ENCODE measurements at places on chromosomes 5 and 9.

- DNase-seq, result no peak
Measured at GRCh38 chr9:135554718-135555117, 6.8 kb upstream of the PAEP start.

DNA sequence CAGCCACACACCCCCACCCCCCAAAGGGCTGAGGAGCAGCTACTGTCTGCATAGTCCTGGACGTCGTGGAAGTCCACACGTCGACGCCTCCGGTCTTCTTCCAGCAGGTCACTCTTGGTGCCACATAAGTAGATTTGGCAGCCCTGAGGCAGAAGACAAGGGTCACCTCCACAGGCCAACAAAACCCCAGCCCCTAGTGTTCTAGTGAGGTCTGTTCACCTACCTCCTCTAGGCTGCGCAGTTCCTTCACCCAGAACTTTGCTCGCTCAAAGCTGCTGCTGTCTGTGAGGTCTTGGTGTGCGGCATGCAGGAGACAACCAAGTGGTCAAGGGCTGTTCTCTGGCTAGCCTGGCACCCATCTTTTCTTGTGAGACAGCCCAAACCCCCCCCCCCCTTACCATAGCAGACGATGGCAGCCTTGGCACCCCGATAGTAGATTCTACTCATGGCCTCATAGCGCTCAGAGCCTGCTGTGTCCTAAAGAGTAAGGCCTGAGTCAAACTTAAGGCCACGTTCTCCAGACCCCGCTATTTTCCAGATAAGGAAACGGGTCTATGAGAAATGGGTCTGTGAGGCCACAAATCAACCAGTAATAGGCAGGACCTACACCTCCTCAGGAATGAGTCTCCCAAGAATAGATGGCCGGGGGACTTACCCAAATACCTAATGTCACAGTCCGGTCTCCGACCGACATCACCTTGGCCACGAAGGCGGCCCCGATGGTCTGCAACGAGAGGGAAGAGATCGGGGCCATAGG is 987 bp downstream of the RAB24 start:
- DNase-seq, result no peak

GRCh38 chr9:123359106-123359505 is 3.1 kb downstream of the CRB2 start:
- DNase-seq, result no peak

- DNase-seq, result no peak
Measured at GRCh38 chr5:165393839-165394238, 1888.4 kb downstream of the MAT2B start.

DNA sequence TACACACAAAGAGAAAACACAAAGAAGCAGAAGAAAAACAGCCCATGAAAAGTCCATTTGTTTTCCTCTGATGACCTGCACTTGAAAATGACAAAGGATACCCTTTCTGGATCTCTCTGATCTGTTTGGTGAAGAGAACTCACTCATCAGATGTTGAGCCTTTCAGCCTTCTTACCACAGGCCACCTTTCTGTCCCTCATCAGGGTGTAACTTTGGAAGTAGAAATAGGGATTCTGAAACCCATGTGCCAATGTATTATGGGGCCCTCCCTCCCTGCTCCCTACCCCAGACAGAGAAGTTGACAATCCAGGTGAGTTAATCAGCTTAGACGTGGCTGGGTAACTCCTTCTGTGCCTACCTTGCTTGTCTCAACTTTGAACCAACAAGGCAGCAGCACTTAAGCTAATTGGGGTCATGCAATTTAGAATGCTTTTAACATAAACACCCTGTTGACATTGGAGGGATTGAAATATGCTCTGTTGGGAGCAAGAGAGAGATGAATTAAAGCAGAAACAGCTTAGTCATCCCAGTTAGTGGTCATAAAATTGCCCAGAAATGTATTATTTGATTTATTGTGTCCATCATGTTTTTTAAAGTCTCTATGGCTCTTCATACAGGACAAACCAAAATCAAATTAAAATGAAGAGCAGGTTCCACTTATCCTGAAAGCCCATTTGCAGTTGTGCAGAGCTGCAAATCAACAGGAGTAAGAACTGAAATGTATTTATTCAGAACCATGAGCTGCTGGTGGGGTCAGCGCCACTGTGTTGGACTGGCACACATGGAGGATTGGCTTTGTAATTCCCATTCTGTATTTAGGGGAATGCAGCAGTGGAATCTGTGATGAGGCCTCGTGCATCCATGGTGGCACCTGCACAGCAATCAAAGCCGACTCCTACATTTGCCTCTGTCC is 132.0 kb downstream of the LIFR start:
- DNase-seq, result no peak

GRCh38 chr5:107365320-107366109 is 305.2 kb downstream of the EFNA5 start:
- no peak for DNase-seq

DNA sequence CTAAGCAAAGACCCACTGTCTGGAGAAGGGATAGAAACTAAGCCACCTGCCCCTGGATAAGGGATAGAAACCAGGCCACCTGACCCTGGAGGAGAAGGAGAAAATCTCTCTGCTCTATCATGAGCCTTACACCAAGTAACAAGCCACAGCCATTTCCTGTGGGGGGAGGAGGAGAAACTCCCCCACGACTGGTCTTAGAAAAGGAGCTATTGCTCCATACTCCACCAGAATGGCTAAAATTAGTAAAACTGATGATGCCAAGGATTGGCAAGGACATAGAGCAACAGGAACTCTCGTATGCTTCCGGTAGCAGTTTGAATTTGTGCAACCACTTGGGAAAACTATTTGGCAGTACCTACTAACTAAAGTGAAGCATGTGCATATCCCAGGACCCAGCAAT is 70.8 kb downstream of the ACTL7B start:
- no peak for DNase-seq

GRCh38 chr9:70493029-70493428 is 78.6 kb upstream of the KLF9 start:
- DNase-seq, result no peak

- no peak for DNase-seq
Measured at GRCh38 chr5:72464071-72464470, 43.1 kb downstream of the ZNF366 start.

GRCh38 chr5:147340941-147341340 is 106.1 kb downstream of the STK32A start:
- DNase-seq, result no peak

GRCh38 chr9:136847088-136847825 is 2.0 kb upstream of the PHPT1 start:
- no peak for DNase-seq

GRCh38 chr5:38546691-38547146 is 9.7 kb downstream of the LIFR start:
- no peak for DNase-seq

DNA sequence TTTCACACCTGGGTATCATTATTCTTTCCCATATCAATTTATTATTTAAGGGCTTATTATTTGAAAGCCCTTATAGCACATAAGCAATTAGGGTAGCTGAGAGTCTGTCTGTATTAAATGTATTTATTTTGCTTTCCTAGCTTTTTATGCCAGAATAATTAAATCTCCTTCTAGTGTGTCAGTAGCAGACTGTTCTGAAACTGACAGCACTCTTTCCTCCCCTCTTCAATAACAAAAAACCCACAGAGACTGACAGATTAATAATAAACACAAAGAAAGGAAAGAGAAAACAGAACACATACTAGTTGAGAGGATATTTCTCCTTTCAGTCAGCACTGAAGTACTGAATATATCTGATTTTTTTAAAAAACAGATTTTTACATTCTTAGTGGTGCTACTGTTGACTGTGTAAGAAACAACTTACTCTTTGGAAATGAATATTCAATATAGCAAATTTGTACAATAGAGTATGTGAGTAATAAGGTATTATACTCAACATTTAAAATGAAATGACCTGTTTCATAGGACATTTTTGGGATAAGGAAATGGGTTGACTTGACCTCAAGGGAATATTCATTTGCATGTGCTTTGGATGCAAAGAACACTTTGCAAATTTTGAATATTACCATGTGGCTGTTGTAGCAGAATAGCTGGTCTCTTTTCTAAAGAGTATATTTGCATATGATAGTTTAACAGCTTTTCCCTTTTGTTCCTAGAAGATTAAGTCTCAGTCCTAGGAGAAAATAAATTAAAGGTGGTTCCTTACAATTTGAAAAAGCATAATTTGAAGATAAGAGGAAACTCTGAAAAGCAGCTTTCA is 208.3 kb downstream of the SPATA31D1 start:
- DNase-seq, result no peak

DNA sequence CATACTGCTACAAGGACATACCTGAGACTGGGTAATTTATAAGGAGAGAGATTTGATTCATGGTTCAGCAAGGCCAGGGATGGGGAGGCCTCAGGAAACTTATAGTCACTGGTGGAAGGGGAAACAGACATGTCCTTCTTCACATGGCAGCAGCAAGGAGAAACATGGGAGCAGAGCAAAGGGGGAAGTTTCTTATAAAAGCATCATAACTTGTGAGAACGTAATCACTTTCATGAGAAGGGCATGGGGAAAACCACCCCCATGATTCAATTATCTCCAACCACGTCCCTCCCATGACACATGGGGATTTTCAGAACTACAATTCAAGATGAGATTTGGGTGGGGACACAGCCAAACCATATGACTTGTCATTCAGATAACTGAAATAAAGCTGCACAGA is 100.9 kb downstream of the ST8SIA4 start:
- DNase-seq, result no peak

- DNase-seq, result no peak
Measured at GRCh38 chr5:172624996-172625964, 15.8 kb upstream of the NEURL1B start.

GRCh38 chr5:170303549-170303948 is 6.0 kb upstream of the LCP2 start:
- no peak for DNase-seq

DNA sequence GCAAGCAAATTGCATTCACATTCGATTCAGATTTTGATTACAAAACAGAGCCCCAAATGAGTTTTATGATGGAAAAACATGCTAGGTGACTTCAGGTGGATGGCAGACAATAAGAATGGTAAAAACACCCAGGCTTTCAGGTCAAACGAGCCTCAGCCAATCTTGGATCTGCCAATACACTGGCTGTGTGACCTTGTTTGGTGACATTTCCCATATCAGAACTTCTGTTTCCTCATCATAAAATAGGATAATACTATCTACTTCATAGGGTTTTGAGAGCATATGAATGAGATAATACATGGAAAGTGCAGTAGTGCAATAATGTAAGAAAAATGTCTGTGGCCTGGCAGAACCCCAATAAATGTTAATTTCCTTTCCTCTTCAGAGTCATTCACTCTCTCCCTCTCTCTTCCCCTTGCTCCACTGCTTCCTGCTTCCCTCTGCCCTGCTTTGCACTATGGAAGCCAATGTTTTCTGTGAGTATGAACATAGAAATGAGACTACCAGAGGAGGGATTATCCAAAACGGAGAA is 54.7 kb downstream of the SH3RF2 start:
- DNase-seq, result no peak

DNA sequence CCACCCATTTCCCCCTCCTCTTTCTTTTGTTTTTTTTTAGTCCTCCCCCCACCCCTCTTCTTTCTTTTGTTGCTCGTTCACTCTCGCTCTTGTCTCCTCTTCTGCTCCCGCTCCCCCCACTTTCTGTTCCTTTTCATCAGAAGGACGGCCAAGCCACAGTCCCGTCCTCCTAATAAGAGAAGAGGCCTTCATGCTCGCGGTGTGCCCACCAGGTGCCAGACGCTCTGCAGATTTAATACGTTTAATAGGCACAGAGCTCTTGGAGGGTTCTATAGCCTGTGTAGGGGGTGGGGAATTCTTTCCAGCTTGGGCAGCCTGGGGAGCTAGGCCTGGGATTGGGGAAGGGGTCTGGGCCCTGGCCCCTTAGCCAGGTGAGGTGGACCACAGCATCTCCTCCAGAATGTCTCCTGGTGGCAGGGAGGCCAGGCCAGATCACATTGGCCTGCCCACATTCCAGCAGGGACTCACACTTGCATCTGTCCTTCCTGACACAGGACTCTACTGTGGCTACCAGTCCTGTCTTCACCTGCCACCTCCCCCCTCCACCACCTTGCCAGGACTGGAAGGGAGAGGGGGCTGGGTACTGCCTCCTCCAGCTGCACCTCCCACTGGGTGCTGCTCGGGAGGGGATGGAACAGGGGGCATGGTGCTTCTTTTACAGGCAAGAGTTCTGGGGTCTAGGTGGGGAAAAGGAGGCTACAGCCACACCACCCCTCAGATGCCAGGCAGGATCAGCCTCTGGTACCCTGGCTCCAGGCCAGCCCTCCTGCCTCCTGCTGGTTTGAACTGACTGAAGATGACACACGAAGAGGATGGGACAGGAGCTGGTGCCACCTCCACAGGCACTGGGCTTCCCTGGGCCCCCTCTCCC is 6.1 kb upstream of the BARX1 start:
- DNase-seq, result no peak

DNA sequence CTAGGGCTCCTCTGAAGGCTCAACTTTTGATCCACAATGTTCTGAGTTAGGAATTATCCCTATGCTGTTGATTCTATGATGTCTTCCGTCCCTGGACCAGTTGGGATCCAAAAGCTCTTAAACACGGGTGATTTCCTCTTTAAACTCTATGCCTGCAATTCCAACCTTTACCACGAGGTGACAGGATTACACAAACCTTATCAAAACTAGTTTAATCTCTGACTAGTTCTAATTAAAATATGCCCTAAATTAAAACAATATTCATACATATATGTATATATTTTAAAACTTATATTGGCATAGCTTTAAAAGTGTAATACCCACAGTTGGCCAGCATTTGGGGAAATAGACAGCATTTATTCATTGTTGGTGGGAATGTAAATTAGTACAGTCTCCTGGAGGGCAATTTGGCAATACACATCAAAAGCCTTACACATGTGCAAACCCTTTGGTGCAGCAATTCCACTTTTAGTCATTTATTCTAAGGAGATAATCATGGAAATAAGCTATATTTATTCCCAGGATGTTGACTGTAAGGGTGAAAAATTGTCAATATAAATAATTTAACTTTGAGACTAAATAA is 51.6 kb upstream of the PHYKPL start:
- peak; percentile 5 for DNase-seq

DNA sequence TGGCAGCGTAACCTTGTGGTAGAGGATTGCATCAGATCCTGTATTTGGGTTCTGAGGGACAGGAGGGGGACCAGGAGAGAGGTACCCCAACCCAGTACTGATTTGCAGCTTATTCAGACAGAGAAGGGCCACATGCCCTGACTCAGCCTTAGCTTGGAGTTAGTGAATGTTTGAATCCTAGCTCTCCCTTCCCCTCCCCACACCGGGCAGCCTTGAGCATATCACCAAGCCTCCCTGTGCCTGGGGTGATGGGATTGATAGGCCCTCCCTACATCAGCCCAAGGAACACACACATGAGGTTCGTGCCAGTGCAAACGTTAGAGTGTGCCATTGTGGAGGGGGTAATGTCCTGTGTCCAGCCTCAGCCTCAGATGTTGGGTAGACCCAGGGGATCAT is 71.9 kb downstream of the AMBP start:
- no peak for DNase-seq

GRCh38 chr5:126044111-126044668 is 379.0 kb upstream of the GRAMD2B start:
- peak; percentile 77 for DNase-seq

DNA sequence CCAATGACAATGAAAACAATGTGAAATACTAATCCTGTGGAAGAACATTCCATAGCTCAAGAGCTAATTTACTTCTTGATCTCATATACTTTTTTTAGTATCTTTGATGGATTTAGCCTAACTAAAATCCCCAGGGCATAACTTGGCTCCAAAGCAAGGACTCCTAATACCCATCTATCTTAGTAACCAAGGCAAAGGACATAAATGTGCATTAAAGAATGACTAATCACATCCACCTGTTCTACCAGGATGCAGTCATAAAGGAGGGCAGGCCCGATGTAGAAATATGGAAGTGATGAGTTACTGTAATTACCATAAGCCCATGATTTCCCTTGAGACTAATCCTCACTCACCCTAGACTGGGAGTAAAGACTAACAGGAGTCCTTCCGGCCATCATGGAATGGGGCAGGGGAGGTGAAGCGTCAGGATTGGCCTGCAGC is 56.9 kb downstream of the KIF24 start:
- no peak for DNase-seq
